ENCODE measurements at places on chromosomes 1 and 21. TPM values are rescaled to one million over a fixed set of nuclear protein-coding genes. Genes with fewer than 3 reads are reported as not detected.

DNA sequence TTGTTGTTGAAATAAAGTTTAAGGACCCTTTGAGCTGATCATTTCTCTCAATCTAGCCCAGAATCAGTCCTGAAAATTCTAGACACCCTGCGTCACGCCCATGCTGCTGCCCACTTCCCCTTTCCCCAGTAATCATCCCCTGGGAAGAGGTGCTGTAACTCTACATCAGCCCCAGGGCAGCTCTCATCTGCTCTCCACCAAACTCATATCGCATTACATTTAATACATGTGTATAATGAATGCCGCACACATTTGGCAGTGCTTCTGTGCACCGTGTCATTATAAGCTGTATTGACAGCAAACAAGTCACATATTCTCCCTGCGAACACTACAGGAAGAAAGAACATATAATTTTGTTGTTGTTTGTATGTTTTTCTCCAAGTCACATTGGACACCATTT lies 539.7 kb upstream of the DAB1 start:
- no peak for DNase-seq

The OPRD1 gene
- total RNA-seq, result not detected

The LEFTY1 gene
- total RNA-seq, result not detected

The BRINP3 gene
- total RNA-seq, result not detected

Data from activated CD8-positive, alpha-beta memory T cell treated with anti-CD3 and anti-CD28 coated beads, Interleukin-2, amount 10 ng/mL, durations not matched to agents 7 days and 5 days (primary cell).